ENCODE measurements at places on chromosomes 7 and 10.

- DNase-seq = no peak
Observed at GRCh38 chr10:88159127-88159829, 295.9 kb downstream of the PTEN start.

DNA sequence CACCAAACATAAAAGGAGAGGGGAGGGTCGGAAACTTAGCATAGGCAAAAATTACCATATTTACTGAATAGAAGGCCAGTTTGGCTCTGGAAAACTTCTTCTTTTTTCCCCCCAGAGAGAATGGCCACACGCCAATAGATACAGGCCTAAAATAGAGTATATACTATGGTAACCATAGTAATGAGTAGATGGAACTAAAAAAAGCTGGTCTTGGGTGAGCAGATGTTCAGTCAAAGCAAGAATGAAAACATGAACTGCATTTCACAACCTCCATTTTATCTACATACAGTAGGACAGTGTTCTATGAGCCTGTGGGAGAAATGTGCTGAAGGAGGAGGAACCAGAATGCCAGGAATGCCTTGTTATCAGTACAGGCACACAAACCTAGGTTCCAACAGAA is 141.7 kb upstream of the SEMA3A start:
- no peak for DNase-seq

DNA sequence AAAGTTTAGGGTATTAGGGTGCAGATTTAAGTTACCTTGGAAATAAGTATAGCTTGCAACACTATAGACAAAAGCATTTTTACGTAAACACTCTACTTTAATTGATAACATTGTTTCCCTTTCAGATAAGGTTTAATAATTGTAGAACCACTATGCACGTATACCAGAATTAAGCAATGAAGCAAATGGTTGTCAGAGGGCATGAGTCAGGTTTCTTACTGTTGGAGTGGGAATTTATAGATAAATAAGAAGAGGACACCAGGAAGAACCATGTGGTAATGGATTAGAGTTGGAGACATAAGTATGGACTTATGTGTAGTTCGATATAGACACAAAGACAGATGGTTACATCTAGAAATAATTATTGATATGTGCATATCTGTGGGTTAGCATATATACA is 355.6 kb downstream of the ETV1 start:
- no peak for DNase-seq

DNA sequence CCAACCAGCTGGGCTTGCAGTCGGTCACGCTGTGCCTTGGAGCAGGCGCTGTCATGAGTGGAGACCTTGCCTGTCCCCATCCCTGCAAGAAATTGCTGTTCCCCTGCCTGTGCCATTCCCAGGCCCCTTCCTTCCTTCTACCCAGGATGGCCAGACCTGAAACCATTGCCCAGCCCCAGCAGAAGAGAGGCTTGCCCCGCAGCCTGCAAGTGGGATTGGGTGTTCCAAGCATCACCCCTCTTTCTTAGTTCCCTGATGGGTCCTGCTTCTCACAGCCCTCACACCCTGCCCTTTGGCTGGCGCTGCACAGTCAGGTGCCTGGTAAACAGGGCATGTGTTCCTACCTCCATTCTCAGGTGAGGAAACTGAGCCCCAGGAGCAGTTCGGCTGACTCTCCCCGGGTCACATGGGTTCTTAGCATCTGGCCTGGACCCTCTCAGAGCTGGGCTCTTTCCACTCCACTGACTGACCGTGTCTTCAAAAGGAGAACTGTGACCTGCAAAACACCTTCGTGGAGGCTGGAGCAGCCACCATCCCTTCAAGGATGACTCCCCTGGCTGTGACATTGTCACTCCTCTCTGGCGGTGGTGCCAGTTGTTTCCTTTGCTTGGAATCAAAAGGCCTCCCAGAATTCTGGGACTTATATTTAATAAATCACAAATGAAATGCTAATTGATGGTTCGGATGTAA is 41.9 kb upstream of the PDCD4 start:
- no peak for DNase-seq

- DNase-seq = no peak
Observed at GRCh38 chr10:29618341-29619171, 16.2 kb downstream of the SVIL start.

- no peak for DNase-seq
Observed at GRCh38 chr7:34048445-34048844, 143.1 kb downstream of the BMPER start.

GRCh38 chr7:129095258-129095657 is 40.3 kb upstream of the TNPO3 start:
- peak; percentile 61 for DNase-seq

DNA sequence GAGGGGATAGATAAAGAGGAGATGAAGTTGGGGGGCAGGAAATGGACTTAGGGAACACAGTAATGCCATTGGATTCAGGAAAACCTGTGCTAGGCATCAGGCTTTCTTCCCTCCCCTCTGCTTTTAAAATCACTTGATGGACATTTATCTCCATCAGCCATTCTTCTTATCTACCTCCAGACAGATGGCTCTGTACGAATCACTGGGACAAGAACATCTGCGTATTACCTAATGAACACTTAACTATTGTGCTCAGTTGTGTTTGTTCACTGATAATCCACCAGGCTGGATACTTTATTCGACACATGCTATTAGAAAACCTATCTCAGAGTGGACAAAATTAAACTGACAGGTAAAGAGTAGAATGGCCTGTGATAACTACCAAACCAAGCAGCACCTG is 40.0 kb downstream of the TNKS2 start:
- DNase-seq = no peak

GRCh38 chr10:22713853-22714478 is 412 bp downstream of the PIP4K2A start:
- no peak for DNase-seq

- no peak for DNase-seq
Observed at GRCh38 chr10:15540727-15541126, 169.6 kb upstream of the FAM171A1 start.

DNA sequence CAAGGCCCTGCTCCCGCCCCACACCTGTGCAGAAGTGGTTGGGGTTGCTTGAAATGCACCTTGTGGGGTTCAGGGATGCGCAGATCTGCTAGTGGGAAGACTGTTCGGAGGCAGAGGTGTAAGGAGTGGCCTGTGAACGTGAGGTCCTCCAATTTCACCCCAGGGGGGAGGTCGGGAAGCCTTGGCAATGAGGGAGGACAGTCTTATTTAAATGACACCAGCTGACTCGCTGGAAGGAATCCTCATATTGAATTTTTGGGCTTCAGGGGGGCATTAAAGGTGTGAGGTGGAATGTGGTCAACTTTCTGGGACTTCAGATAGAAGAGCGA is 218.8 kb upstream of the CELF2 start:
- no peak for DNase-seq

DNA sequence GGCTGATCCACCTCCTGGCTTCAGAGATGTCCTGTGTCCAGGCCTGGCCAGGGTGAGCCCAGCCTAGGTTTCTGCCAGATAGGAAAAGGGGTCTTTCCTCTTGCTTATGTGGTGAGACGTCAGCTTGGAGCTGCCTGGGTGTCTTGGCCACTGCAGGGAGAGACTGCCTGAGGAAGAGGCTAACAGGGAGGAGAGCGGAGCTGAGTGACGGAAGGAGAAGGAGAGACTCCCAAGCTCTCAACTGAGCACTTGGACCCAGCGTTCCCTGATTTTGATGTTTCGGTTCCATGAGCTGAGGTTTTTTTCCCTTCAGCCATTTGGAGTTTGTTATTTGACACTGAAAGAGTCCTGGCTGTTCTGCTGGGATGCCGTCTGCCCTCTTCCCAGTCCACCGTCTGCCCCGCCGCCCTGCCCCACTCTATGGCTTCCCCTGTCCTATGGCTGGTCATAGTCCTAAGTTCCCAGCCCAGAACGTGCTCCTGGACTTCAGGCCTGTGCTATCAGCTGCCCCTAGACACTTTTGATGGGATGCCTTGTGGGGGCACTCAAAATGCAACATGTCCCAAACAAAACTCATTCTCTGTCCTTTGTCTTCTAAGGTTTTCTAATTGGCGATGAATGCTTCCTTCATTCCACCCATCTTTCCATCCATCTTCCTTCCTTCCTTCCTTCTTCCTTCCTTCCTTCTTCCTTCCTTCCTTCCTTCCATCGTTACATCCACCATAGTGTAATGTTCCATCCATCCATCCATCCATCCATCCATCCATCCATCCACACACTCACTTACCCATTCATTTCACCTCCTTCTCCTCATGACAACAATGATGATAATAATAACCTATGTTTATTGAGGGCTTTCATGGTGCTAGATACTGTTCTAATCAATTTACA is 20.3 kb upstream of the PCBD1 start:
- DNase-seq = no peak

DNA sequence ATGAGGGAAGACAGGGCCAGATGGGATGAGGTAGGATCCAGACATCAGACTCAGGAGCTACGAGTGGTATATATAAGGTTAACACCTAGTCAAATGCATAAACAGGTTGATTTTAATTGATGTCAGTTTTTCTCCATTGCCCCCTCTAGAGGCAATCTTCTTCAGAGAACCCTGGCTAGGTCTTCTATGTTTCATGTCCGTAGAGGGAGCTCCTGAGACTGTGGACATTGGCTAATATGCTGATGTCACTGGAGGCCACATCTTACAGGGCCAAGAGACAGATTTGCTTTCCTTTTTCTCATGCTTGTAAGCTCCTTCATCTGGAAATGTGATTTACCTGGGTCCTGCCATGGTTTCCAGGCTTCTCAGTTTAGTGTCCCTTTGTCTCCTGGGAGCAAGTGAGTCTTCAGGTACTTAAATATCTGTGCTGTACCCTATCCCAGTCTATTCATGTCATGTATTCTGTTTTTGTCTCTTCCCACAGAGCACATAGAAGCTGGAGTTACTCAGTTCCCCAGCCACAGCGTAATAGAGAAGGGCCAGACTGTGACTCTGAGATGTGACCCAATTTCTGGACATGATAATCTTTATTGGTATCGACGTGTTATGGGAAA is 161.6 kb upstream of the PRSS1 start:
- DNase-seq = no peak

DNA sequence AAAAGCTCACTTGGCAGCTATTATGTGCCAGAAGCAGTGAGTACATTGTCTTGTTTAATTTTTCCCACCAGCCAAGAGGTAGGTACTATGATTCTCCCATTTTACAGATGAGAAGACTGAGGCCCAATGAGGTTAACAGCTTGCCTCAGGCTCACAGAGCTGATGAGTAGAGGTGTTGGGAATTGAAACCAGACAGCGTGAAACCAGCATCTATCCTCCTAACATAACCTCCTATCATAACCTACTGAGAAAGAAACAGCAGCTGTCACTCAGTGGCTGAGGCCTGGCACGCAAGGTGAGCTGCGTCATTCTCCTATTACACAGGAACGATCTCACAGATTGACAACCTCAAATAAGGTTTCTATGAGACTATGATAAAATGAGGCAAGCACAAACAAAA is 6.2 kb downstream of the PYROXD2 start:
- DNase-seq = no peak

DNA sequence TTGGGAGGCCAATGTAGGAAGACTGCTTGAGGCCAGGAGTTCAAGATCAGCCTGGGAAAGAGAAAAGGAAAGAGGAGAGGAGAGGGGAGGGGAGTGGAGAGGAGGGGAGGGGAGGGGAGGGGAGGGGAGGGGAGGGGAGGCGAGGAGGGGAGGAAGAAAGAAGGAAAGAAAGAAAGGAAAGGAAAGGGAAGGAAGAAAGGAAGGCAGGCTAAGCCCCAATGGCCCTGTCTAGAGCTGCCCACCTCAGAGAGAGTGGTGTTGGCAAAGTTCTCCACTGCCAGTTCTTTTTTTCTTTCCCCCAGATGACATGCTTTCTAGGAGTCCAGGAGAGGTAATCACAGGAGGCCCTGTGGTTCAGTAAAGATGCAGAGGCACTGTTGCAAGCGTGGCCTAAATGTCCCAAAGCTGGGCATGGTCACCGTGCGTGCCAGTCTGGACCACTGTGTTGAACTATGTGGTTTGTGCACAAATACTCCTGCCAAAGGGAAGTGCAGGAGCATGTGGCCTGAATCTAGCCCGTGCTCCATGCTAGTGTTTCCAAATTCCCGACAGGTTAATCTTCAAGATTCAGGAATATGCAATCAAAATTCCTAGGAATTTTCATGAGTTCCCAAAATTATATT is 39.7 kb downstream of the ODAD2 start:
- DNase-seq = no peak

- no peak for DNase-seq
Observed at GRCh38 chr10:69419096-69419743, 2.5 kb upstream of the TACR2 start.

DNA sequence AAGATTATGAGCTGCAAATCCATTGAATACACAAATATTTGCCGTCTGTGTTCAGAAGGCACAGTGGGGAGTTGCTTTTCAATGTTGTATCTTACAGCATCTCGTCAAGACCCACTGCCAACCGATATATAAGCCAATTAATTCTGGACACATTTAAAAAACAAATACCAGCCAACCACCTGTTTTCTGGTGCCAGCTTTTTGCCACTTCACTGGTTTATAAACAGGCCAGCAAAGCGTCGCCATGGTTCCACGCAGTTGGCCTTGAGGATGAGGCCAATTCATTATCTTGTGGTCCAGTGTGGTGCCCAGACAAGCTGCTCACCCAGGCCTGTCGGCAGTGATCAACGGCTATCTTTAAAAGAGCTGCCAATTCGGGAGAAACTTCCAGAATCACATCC is 321.0 kb downstream of the TCERG1L start:
- no peak for DNase-seq

GRCh38 chr10:119350502-119351097 is 143.2 kb downstream of the GRK5 start:
- no peak for DNase-seq

- no peak for DNase-seq
Observed at GRCh38 chr7:70380421-70381015, 751.4 kb upstream of the GALNT17 start.

- no peak for DNase-seq
Observed at GRCh38 chr10:78405231-78405630, 371.6 kb downstream of the RPS24 start.

GRCh38 chr7:154915600-154915999 is 87.3 kb downstream of the PAXIP1 start:
- no peak for DNase-seq

DNA sequence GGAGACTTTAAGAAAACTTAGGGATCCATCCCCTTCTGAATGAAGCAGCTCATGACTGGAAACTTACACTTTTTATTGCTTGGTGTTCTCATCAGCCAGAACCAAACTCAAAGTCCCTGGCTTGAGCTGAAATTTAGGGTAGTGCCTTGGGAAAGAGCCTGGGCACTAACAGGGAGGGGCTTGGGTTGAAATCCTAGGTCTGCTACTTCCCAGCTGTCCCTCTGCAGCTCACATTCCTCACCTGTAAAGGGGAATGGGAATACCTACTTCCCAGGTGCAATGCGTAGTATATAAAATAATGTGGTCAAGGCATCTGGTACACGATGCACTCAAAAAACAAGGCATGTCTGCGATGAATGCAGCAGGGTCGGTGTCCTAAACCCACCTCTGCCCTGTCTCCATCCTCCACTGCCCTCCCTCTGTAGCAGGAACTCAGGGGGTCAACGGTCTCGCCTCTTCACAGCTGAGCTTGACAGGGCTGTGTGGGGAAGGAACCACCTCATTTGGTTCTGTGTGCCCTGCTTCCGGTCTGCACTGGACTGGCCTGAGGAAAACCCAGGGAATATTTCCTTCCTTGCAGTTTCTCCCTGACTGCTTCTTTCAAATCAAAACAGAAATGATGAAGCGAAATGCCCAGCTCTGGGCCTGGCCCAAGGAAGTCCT is 80.0 kb downstream of the COBL start:
- no peak for DNase-seq
